ENCODE measurements at places on chromosomes 1 and 21.

GRCh38 chr1:162153374-162153773 is 83.9 kb downstream of the NOS1AP start:
- DNase-seq: no peak

DNA sequence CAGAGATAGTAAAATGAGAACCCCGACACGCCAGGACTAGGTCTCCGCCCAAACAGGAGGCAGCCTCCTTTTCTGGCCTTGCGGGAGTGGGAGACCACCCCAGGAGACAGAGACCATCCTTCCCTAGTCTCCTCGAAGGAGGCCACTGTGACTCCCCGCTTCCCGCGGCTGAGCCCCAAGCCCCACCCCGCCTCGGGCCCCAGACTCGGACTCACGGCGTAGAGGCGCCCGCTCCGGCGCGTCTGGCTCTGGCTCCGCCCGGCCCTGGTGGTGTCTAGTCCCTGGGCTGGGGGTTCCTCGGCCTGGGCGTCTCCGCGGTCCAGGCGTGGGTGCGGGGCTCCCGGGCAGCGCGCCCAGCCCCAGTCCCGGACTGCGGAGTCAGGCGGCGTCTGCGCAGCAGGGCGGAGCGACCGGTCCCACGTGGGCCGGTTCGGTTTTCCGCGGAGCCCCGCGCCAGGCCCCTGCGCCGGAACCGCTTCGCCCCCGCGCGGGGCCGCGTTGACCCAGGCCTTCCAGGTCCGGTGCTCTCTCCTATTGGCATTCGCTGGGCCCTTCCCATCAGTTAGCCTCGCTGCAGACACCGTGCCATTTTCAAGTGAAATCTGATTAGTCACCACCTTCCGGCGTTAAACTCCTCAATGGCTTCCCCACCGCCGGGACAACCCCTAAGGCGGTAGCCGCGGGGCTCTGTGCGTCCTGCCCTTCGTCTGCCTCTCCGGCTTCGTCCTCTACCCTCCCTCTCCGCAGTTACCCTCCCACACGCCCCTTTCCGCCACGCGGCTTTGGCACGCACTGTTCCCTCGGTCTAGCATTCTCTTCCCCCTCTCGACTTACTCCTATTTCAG is at the start of gene C1orf216:
C1orf216 (minus strand) TSS at position 393 of the 845 bp plus-strand sequence. CDS start 2,563 bp downstream, outside the sequence.
- DNase-seq: peak; percentile 79

- no peak for DNase-seq
Observed at GRCh38 chr1:26020330-26020768, 1.2 kb upstream of the EXTL1 start.

DNA sequence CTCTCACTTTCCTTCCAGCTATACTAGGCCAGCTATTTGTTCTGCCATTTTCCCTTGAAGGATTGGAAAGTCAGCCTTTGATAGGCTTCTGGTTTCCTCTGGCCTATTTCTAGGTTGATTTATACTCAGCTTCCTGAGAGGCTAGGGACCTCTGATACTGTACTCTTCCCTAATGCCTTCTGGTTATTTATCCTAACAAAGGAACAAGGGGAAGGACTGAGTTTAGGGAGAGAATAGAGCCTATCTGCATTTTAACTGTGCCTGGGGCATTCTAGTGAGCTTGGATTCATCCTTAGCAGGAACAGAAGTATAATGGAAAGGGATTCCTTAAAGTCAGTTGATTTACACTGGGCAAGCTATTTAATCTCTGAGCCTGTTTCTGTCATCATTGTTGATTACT is 11.8 kb upstream of the TMEM39B start:
- DNase-seq: no peak

GRCh38 chr1:16340673-16341072 is 11.6 kb downstream of the FBXO42 start:
- DNase-seq: no peak

DNA sequence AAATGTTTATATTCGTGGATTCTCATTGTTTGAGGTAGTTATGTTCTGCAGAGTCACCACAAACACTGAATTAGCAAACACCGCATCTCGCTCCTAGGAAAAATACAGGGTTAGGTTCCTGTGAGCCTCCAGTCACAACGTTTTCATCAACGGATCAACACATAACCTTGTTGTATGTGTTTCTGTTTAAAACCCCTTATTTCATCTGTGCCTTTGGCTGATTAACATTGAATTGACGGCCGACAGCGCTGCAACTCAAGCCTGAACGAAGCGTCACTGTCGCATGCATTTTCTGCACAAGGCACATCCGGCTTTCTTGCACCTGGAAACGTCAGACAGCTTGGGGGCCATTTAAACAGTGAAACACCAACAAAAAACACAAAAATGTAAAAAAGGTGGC is 8.4 kb downstream of the SLC45A1 start:
- no peak for DNase-seq

- DNase-seq: no peak
Observed at GRCh38 chr1:35243691-35244090, 24.8 kb upstream of the ZMYM4 start.

- no peak for DNase-seq
Observed at GRCh38 chr1:202688401-202688800, 21.9 kb downstream of the SYT2 start.

DNA sequence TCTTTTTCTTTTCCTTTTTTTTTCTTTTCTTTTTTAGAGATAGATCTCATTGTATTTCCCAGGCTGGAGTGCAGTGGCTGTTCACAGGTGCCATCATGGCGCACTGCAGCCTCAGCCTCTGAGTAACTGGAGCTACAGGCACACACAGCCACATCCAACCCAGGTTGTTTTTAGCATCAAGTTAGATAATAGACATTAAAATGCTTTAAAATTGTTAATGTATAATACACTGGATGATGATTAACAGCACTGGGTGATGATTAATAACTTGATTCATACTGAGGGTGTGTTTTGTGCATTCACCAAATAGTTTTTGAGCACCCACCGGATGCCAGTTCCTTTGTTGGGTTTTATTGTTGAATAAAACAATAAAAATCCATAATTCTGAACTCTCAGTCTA is 75.2 kb downstream of the BEND5 start:
- no peak for DNase-seq

- DNase-seq: no peak
Observed at GRCh38 chr1:30748699-30749401, 8.7 kb downstream of the LAPTM5 start.

- peak; percentile 25 for DNase-seq
Observed at GRCh38 chr1:217482356-217483102, 148.4 kb downstream of the GPATCH2 start.

DNA sequence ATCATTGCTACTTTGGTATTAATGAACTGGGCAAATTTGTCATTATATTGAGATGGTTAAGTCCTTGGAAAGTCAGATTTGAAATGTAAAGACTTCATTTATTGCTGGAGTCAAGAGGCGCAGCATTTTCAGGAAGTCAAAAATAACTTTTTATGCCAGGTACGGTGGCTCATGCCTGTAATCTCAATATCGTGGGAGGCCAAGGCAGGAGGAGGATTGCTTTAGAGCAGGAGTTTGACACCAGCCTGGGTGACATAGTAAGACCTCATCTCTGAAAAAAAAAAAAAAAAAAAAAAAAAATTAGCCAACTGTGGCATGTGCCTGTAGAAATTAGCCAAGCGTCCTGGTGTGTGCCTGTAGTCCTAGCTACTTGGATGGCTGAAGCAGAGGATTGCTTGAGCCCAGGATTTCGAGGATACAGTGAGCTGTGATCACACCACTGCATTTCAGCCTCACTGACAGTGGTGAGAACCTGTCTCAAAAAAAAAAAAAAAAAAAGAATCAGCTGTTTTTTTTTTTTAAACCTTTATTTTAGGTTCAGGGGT is 5.5 kb downstream of the HIPK1 start:
- DNase-seq: no peak

DNA sequence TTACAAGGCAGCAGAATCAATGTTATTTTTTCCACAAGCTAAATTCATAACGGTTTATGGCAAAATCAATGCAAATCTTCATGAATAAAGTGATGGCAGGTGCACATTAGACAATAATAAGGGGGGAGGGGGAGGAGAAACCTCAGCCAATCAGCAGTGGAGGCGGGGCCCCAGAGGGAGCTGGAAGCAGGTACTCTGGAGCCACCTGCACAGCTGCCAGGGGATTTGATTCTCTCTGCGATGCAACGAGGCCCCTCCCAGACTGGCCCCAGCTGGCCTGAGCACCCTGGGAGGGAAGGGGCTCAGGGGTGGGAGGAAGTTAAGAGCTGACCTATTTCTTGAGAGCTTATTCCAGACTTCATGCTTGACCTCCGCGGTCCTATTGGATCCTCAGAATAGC is 127.8 kb upstream of the IGSF21 start:
- DNase-seq: no peak

DNA sequence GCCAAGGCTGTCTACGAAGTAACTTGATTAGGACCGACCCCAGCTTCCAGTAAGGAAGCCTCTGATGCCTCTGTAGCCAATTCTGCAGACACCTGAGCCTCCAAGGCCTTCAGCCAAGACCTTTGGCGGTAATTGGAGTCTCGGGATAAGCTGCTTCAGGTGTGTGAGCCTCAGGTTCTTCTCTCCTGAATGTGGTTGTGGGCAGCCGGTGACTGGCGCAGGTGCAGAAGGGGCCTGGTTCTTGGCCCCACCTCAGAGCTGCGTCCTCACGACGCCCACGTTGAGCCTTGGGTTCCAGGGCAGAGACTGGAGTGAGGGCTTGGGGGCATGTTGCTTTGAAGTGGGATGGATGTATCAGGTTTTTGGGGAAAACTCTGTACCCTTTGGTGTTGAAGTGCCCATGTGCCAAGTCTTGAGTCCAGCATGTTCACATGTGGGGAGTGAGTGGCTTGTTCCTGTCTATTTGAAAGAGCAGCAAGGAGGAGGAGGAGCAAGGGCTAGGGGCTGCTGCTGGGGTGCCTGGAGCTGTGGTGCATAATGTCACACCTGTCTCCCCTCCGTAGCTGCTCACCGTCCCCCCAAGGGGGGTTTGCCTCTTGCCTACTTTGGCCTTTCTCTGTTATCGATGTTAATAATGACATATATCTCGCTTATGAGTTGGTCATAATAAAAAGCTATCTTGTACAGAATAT is 1.4 kb downstream of the PSEN2 start:
- DNase-seq: no peak

DNA sequence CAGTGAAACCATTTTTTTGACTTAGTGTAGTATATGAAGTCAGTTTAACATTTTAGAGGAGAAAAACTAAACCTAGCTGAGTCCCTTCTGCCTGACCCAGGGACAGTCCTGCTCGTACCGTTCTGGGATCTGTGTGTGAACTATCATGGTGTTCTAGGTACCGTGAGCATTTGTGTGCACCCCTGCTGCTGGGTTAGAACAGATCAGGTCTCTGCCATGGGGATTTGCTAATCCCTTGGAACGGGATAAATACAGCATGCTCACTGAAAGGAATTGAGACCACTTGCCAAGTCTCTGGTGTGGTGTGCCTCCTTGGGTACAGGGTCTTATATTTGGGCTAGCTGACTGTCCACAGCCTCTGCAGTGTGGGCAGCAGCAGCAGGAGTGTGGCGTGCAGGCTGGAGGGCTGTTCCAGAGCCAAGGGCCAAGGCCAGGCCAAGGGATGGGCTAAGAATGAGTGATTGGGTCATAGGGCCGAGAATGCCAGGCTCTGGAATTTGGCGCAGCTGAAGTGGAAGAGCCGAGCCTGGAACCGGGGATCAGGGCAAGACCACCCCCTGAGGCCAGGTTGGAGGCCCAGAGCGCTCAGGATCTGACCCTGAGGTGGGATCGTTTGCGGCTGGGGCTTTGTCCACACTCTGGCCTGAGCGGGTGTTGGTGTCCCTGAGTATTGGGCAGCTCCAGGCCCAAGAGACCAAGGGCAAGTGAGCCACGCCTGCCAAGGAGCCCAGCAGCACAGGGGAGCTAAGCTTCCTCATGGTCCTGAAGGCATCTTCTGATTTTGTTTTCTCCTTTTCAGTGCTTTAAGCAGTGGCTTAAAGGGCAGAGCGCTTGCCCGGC is 66.3 kb downstream of the VPS26C start:
- no peak for DNase-seq

- no peak for DNase-seq
Observed at GRCh38 chr1:53698384-53698980, 40.5 kb downstream of the GLIS1 start.

GRCh38 chr1:12771186-12771585 is 2.4 kb upstream of the PRAMEF12 start:
- no peak for DNase-seq

- DNase-seq: peak; percentile 72
Observed at GRCh38 chr1:178055779-178056471, 38.0 kb upstream of the RASAL2 start.

All from SJSA1 (cell line).